ENCODE measurements at places on chromosomes 6 and 20.

GRCh38 chr6:163355426-163355991 lies 59.0 kb upstream of the QKI start:
- no peak for DNase-seq

DNA sequence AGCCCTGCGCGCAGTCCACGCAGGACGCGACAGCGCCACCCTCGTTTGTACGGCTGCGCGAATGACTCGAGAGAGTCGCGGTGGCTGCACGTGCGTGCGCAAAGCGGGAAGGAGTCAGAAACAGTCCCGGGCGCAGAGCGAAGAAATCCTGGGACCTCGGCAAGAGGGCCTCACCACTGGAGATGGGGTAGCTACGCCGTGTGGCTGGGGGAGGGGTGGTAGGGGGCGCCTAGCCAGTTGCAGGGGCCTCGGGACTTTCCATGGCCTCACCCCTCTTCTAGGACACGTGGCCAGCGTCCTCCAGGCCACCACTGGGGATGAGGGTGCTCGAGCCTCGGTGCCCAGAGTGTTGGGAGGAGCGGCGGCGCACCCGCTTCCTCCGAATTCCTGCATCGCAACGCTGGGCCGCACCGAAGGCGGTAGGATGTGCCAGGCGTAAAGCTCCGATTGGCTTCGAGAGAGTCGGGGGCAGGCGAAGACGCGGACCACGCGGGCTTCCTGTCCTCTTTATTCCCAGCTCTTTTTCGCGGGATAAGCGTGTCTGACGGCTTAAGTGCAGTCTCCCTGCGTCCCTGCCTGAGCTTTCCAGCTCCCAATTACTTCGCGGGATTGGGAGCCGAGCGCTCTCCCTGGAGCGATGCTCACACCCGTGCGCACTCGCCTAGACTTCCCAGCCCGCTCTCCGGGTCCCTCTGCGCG lies 38.7 kb downstream of the NCR2 start:
- no peak for DNase-seq

DNA sequence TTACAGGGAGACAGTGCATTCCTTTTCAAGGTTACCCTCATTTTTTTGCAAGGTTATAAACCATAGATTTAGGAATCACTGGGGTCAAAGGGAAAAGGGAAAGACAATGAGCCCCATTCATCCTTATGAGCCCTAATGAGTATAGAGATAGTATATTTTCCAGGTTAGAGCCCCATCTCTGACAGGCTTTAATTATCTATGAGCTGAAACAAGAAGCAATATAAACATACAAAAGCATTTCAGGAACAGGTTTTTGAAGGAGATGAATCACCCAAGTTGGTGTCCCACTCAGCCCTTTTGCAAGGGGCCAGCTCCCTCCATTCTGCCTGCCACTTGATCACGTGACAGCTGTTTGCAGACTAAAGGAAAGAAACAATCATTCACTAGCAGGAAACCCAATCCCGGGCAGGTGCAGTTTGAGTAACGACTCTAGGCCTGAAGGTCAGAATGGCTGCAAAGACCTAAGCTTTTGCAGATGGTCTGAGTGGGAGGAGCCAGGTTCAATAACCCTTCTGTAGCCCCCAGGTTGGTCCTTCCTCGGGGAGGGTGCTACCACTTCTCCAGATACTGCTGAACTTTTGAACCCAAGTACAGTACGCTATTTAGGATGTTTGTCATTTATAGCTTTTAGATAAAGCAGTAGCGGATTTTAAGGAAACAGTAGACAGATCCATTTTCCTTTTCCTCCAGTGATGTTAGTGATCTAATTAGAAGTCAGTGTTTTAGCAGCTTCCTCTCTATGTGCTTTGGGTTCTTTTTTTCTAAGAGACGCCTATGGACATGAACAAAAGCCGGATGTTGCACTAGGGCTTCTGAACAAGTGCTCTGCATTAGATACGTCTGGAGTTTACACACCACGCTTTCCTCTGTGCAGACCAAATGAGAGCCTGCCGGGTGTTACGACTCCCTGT lies 253.2 kb downstream of the SOX4 start:
- peak; percentile 74 for DNase-seq

DNA sequence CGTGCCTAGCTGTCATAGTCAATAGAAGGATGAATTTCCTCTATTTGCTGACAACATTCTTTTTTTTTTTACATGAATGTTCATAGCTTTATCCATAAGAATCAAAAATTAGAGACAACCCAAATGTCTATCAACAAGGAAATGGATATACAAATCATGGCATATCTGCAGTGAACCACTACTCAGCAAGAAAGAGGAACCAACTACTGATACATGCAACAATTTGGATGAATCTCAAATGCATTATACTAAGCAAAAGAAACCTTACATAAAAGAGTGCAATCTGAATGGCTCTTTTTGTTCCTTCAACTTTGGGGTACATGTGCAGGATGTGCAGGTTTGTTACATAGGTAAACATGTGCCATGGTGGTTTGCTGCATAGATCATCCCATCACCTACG lies 17.7 kb upstream of the MCM9 start:
- DNase-seq: no peak

- no peak for DNase-seq
Measured at GRCh38 chr20:44209686-44210405, 725 bp downstream of the OSER1 start.

- no peak for DNase-seq
Measured at GRCh38 chr6:151412909-151413308, 21.6 kb upstream of the ZBTB2 start.

GRCh38 chr6:83019741-83020140 lies 45.9 kb downstream of the UBE3D start:
- DNase-seq: no peak

- no peak for DNase-seq
Measured at GRCh38 chr6:43758617-43759050, 11.4 kb upstream of the VEGFA start.

- DNase-seq: no peak
Measured at GRCh38 chr6:20610636-20611370, 76.5 kb downstream of the CDKAL1 start.

DNA sequence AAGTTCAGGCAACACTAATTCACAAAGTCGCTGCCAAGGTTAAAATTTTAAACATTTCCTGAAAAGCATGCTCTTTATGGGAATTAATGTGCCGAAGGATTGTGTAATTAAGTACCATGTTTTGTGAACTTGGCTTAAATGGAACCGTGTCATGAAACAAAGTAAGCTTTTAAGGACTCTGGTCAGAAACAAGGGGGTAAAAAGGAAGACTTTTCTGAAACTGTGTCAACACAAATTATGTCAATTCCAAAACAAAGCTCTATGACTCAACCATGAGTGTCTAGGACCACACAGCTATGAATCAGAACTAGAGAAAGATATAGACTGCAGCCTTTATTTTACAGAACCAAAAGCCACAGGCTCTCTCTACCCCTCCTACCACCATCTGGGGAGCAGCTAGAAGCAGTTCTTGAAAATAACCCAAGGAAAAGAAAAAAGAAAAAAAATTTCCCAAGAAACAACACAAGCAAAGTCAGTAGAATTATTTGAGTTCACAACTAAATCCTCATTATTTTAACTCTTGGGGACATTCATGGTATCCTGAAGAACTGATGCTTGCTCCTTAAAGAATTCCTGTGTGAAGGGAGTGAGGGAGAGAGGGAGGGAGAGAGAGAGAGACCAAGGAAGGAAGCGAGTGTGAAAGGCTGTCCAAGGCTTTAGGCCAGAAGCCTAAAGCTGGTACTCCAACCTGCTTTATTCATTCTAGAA lies 81.9 kb downstream of the ZMYND8 start:
- DNase-seq: no peak

- DNase-seq: no peak
Measured at GRCh38 chr20:38762174-38762573, 13.9 kb downstream of the ACTR5 start.

DNA sequence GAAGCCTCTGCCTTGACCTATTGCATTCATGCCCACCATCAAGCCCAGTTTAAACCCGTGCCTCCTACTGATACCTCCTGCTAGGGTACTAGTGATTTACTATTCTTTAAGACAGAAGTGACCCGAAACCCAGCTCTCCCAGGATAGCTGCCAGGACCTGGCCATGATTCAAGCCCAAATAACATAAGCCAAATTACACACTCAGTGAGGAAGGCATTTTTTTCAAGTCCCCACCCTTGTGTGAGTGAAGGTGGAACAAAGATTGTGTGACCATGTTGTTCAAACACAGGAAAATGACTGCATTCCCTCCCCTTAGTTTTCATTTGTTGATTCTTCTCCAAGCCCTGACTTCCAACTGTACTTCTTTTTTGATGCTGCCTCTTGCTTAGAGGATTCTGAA lies 3.7 kb upstream of the KAT14 start:
- DNase-seq: no peak

DNA sequence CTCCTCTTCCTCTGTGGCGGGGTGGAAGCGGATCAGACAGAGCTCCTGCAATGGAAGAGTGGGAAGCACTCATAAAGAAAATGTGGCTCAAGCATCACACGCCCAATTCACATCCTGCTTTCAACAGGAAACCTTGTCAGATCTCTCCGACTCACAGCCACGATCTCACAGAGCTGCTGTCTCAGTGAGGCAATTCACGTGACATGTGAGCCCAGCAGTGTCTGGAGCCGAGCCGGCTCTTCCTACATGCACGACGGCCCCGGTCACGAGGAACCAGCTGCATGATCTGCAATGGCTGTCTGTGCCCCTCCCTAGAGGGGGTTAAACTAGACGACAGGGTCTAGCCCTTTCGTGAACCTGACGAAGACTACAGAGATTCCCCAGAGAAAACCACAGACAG lies 29.5 kb upstream of the TCFL5 start:
- no peak for DNase-seq

DNA sequence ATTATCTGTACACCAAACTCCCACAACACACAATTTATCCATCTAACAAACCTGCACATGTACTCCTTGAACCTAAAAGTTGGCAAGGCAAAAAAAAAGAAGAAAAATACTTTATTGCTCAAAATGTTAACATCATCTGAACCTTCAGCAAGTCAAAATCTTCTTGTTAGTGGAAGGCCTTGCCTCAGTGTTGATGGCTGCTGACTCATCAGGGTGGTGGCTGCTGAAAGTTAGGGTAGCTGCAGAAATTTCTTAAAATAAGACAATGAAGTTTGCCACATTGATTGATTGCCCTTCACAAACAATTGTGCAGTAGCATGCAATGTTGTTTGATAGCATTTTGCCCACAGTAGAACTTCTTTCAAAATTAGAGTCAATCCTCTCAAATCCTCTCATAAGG lies 2.7 kb upstream of the WFDC11 start:
- DNase-seq: no peak

DNA sequence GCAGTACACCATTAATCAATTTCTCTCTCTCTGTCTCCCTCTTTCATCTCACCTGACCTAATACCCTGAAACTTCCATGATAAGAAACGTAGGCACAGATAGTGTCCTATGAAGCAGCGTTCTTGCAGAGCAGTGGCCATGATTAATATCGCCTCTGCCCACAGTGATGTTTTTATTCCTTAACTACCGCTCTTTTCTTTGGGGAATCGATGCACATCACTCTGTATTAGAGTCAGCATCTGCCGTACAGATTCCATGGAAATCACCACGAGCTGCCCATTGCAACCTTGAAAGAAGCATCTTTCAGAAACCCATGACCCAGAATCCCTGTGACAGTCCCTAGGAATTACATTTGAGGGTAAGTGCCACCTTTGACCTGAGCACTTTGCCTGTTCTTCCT lies 152.0 kb upstream of the ECI2 start:
- DNase-seq: no peak

- no peak for DNase-seq
Measured at GRCh38 chr6:144023216-144023615, 15.2 kb upstream of the PLAGL1 start.

- no peak for DNase-seq
Measured at GRCh38 chr6:71489736-71490135, 201.1 kb downstream of the OGFRL1 start.

GRCh38 chr6:32355018-32355417 lies 16.7 kb downstream of the TSBP1 start:
- DNase-seq: no peak

DNA sequence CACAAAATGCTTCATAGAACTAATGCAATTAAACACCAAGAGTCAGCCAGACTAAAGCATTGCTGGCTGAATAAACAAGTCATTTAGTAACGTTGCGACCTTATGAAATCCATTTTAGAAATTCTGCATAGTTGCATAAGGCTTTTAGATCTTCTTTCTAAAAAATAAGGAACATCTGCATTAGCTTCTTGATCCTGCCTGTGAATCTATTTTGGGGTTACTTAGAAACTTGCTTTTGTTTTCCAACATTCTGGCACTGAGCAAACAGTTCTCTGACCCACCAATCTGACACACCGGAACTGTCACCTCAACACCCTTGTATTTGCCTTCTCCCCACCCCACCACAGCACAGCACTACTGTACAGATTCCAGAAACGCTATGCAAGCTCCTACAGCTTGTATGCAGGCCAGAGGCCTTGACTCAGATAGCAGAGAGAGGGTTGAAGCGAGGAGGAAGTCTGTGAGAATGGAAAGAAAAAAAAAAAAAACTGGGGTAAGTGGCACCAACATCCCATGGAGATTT lies 55.0 kb downstream of the KIF13A start:
- no peak for DNase-seq

GRCh38 chr6:150835620-150836019 lies 29.9 kb upstream of the MTHFD1L start:
- no peak for DNase-seq

DNA sequence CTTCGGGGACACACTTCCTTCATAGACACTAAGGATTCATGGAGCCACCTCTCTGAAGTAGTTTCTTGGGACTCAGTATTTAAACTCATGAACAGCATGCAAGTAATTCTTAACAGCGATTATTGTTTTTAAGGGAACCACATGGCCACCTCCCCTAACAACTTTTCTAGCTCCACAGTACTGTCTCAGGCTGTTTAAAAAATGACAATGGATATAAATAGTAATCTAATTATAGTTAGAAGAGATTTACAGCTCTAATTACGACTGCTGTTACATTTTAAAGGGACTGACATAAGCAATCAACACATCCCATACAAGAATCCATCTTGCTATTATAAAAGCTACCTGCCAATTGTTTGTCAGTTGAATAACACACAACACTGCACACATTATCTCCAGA lies 72.1 kb upstream of the HDGFL1 start:
- no peak for DNase-seq

DNA sequence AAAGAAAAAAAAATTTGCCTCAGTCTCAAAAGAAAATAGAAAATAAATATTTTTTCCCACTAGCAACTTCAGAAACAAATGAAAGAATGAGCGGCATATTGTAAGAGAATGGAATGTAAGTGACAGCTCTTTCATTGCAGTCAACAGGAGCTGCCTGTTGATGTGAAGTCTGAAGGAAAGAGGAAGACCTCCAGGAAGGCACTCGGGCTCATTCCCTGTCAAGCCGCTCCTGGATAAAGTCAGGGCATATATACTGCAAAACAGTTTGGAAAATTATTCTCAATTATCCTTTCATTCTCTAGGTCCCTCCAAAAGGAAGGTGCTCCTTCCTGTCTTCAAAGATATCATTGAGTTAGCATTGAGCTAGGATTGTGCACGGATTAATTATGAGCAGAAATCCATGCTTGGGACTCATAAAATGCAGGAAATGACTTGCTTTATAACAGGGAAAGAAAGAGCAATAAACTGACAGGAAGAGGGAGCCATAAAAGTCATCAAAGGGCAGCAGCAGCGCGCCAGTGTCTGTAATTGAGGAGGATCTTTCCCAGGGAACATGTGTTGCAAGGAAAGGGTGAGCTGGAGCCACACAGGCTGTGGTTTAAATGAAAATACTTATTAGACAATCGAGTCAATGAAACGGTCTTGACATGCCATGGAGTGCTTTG lies 218.2 kb downstream of the C6orf118 start:
- no peak for DNase-seq

GRCh38 chr20:12984863-12985262 lies 23.9 kb upstream of the SPTLC3 start:
- DNase-seq: no peak
